ENCODE measurements at places on chromosomes 6 and 20.

DNA sequence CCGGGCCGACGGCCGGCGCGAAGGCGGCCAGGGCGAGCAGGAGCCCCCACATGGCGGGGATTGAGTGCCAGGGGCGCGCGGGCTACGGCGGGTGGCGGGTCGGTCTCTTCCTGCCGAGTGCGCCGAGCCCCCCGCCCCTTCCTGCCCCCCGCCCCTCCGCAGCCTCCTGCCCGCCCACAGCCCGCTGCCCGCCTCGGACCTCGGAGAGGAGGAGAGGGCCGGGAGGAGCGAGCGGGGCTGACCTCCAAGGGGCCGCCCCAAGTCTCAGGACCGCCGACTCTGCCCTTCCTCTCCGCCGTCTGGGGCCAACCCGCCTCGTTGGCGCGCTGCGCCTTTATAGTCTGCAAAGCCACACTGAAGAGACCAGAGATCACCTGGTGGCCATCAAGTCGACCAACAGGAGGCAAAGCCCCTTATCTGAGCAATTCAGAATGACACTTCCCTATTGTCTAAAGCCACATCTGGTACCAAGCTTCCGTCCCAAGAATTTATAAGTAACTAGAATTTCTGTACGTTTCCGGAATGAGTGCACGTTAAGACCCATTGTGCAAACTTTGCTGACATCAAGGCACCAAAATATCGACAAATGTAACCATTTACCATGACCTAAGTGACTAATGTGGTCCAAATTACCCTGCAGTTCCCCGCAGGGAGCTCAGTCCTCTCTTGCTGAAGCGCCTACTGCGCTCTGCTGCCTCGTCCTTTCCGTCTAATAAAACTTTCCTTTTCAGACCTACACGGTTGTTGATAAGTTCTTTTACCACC is at the start of gene CPXM1:
TSS of gene CPXM1 (minus strand) at position 107 of the 765 bp plus-strand sequence. CDS start at position 52, 55 bp downstream.
- peak; percentile 68 for DNase-seq

- no peak for DNase-seq
These were observed 194.7 kb downstream of the NFATC2 start for GRCh38 chr20:51347831-51348230.

GRCh38 chr6:91079969-91080368 is 493.1 kb upstream of the MAP3K7 start:
- DNase-seq, result no peak

DNA sequence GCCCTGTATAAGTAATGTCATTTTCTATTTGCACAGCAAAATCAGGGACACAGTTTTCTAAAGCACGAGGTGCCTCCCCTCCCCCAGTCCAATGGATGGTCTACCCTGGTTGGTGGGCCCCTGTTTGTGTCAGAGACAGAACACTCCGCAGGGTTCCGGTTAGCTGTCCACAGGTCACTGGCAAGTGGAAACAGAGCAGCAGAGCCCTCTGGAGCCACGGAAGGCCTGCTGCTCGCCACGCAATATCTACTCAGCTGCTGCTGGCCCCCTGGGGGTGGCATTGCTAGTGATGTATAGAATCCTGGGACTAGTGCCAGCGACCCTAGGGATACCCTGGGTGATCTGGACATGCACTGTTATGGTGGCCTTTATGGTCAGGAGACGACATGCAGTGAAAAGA is 50.4 kb downstream of the RIN2 start:
- DNase-seq, result no peak

GRCh38 chr6:34378470-34378869 is 14.0 kb downstream of the NUDT3 start:
- DNase-seq, result no peak

DNA sequence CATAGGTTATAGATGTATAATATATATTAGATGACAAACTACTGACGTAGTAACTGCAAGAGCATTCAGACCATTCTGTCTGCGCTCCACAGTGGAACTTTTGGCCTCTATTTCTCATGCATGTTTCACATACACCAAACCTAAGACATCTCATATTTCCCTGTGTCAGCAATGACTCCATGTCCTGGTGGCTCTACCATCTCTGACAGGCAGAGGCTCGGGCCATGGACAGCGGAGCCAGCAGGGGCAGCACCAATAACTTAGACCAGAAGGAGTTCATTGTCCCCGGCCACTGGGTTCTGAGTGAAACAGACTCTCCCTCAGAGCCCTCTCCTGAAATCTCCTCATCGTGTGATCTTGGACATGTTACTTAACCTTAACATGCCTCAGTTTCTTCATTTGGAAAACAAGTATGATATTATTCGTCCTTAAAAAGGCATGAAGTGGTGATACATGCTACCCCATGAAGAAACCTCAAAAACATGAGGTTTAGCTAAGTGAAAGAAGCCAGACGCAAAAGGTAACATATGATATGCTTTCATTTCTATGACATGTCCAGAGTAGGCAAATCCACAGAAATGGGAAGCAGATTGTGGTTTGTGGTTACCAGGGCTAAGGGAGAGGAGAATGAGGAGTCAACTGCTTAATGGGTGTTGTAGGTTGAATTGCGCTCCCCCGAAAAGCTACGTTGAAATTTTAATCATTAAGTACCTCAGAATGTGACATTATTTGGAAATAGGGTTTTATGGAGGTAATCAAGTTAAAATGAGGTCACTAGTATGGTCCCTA is 564.0 kb upstream of the JARID2 start:
- DNase-seq, result no peak

DNA sequence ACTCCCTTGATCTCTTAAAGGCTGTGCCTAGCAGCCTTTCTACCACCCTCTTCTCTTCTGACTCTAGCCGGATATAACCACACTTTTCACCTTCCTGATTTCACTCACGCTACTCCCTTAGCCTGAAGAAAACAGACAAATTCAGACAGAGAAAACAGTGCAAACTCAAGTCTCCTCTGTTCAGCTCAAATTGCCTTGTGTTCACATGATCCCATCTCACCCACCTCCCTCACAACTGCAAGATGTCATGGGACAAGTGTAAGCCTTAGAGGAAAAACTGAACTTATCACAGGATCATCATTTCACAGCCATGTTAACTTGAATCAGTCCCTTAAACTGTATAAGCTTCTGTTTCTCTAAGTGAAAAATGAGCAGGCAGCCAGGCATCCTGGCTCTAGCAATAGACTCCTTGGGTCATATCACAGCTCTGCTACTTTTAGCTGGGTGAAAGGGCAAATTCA is 66.5 kb upstream of the TENT5A start:
- no peak for DNase-seq

GRCh38 chr6:76162811-76163210 is 90.3 kb upstream of the IMPG1 start:
- DNase-seq, result no peak

GRCh38 chr6:119147101-119148053 is 68.9 kb upstream of the FAM184A start:
- DNase-seq, result peak; percentile 75

DNA sequence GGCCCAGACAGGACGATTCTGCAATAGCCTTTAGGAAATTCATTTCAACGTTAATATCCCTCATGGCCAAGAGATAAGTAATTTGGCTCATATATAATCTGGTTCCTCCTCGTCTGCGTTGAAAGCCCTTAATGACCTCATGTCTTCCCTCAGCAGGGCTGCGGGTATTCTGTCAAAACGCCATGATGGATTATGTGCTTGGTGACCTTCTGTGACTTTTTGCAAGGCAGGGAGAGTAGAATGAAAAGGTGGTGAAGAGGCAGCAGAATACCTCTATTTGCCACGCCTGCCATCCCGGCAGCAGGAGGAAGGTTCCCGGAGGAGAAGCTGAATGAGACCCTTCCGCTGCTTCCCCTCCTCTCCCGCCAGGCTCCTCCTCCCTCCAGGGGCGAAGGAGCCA is 41.1 kb upstream of the SPACA1 start:
- DNase-seq, result no peak

- DNase-seq, result no peak
These were observed 3.9 kb downstream of the EPM2A start for GRCh38 chr6:145731447-145731846.

GRCh38 chr20:57769756-57770155 is 59.9 kb upstream of the PMEPA1 start:
- DNase-seq, result no peak

DNA sequence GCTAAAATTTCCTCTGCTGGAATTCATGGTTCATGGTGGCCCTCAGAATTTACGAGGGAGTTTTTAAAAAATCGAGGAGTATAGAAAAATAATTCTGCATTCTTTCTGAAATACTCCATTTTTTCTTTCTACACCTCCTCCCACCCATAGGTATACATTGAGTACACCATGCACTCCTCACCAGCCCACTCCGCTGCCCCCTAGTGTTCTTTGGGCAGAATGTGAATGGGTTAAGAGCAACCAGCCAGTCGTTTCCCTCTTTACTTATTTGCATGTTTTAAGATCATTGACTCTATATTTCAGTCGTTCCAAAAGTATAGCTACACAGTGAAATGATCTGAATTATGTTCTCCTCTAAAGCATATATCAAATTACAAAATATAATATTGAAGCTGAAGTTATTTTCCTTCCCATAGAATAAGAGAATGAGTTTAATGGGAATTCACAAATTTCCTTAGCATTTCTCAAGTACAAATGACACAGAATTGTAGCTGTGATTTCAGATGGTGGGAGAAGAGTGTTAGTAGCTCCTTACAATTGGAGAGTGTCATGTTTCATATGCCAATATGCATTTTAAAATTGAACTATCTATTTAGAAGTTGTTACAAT is 977.7 kb upstream of the SLC35B3 start:
- peak; percentile 25 for DNase-seq

DNA sequence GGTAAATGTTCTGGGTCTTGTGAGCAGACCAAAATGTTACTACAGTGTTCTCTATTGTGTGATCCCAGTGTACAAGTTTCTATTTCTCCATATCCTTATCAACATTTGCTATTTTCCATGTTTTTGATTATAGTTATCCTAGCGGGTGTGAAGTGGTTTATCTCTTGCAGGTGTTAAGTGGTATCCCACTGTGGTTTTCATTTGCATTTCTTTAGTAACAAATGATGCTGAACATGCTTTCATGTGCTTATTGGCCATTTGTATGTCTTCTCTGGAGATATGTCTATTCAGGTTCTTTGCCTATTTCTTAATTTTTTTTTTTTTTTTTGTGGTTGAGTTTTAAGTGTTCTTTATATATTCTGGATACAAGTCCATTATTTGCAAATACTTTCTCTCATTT is 35.5 kb downstream of the NSFL1C start:
- DNase-seq, result no peak

- no peak for DNase-seq
These were observed 44.9 kb upstream of the RFPL4B start for GRCh38 chr6:112302142-112302705.

DNA sequence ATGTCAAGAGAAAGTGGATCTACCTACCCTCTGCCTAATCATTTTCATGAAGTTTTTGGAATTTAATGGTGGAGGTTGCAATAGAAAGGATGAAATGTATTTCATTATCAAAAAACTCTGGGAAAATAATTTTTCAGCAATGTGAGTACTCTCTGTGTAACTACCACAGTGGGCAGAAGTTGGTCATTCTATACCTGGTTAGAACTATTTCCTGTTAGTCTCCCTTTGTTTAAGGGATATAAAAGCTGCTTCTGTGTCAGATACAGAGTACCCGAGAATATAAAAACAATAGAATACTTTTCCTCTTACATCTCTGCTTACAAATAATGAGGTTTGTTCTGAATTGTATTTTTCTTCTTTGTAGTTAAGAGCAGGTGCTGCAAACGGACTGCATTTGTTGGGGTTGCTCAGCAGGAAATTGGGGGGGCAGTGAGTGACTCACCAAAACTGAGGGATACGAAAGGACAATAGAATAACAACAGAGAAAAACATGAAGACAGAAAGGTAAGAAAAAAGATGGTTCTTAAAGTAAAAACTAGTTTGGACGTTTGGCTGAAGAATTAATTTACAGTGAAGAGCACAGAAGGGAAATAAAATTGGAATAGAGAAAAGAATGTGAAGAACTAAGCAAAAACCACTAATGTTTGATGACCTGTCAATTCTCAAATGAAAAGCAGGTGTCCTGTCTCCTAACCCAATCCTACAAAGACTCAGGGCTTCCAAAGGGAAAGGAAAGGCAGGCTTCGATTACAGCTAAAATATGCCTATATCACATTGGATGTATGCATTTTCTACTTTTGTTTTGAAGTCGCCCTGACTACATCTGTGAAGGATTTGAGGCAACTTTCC is 703.1 kb downstream of the RFPL4B start:
- DNase-seq, result no peak

DNA sequence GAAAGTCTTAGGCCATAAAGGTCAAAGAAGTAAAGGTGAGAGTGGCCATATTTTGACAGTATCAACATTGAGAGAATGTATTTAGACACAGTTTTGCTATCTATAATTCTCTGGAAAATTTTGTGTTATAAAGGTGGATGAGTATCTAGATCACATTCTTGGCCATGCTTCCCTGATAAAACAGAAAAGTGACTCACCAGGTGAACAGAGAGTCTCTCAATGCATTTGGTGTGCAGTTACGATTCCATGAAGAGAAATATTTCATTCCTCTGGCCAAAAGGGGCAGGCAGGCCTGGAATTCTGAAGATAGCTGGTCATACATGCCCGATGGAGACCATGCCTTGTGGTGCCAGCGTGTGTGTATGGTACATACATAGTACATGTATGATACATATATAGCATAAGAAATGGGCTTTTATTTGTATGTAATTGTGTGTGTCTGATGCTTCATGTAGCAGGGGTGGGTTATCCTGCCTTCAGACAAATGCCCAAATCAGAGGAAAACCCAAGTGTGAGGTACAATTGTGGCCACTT is 164.0 kb downstream of the SOBP start:
- no peak for DNase-seq
